ENCODE measurements at places on chromosomes 12 and 14. TPM values are rescaled to one million over a fixed set of nuclear protein-coding genes. Genes with fewer than 3 reads are reported as not detected.

DNA sequence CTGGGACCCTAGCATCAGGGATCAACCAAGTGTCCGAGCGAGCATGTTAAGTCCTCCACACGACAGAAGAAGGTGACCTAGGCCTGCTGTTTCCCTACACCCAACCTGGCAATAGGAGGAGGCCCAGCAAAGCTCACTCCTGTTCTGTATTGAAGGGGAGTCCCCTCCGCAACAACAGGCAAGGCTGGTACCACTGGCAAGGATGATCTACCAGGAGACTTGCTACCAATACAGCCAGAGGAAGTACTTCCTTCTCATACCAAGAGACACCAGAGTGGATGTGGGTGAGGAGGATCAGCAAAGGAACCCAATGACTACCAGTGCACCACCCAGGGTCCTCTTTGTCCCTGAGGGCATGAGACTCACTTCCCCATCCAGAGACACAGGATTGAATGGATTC, 4.9 kb downstream of the KLRC1 start:
- no peak for DNase-seq

- DNase-seq, result no peak
Observed at GRCh38 chr12:27220055-27220987, 23.8 kb upstream of the STK38L start.

DNA sequence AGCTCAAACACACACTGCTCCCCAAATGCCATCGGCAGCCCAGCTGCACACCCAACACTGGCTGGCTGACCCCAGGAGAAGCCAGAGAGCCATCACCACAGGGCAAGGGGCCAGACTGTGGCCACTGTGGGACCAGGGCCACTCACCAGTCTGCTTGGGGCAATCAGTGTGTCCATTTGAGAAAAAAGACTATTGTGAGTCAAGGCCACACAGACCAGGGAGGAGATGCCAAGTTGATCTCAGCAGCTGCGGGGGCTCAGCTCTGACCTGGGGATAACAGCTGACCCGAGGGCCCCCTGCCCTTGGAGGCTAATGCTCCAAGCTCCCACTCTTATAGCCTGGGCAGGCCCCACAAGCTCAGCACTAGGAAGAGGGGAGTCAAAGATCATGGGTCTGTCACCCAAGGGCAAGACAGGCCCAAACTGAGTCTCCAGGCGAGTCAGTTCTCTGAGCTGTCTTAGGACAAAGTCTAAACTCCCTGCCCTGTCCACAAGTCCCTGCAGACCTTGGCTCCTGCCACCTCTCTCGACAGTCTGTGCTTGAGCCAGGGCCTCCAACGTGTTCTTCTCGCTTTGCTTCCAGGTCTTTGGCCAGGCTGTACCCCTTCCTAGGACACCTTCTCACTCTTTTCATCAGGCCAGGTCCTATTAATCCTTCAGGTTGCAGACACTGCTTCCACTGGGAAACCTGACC, 30.1 kb upstream of the PNMA1 start:
- DNase-seq, result no peak

- DNase-seq, result no peak
Observed at GRCh38 chr14:22558221-22558913, 30.7 kb downstream of the DAD1 start.

DNA sequence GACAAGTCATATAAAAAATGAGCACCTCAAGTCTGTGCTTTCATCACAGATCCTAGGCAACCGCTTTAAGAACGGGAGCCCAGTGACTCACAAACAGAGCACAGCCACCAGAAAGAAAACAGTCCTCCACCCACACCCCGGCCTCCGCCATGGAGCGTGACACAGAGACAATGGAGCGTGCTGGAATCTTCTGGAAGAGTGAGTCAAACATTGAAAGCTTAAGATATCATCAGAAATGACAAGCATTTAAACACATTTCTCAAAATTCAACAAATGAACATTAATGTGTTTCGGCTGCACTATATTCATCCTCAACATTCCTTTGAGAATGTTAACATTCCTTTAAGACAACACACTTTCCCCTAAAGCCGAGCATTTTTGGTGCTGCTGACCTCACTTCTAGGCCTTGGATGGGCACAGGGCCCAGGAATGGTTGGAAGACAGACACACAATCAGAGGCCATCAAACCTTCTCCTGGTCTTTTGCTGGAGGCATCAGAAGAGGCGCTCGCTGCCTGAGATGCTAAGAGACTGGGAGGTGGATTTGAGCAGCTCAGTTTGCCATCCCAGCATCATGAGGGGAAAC, 23.6 kb upstream of the TMEM132D start:
- no peak for DNase-seq

GRCh38 chr12:109639151-109639872, 65.7 kb downstream of the MVK start:
- DNase-seq, result no peak

- DNase-seq, result no peak
Observed at GRCh38 chr12:42386308-42386707, 60.3 kb downstream of the PPHLN1 start.

GRCh38 chr14:30507209-30507608, 51.7 kb upstream of the G2E3 start:
- no peak for DNase-seq

GRCh38 chr12:94157981-94158411, 9.6 kb downstream of the PLXNC1 start:
- no peak for DNase-seq

GRCh38 chr12:55420307-55420962, 5.6 kb upstream of the OR6C76 start:
- no peak for DNase-seq

GRCh38 chr14:23513818-23514643, 37.5 kb downstream of the ZFHX2 start:
- no peak for DNase-seq

DNA sequence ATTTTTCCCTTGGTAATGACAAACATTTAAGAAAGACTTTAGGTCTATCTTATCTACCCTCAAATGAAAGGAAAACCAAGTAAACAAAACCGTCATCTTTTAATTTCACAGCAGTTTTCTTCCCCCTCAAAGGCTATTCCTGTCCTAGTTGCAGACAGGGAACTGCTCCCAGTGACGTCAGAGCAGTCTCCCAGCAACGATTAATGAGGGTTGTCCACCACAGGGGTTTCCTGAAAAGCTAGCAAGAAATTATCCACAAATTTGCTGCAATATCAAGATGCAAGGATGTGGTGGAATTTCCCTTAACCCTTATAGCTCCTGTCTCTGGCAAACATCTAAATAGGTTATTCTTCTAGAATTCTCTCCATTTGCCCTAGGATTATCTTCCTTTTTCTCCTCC, 89.1 kb upstream of the STAC3 start:
- DNase-seq, result no peak

- DNase-seq, result no peak
Observed at GRCh38 chr12:89350260-89350629, 2.1 kb downstream of the DUSP6 start.

DNA sequence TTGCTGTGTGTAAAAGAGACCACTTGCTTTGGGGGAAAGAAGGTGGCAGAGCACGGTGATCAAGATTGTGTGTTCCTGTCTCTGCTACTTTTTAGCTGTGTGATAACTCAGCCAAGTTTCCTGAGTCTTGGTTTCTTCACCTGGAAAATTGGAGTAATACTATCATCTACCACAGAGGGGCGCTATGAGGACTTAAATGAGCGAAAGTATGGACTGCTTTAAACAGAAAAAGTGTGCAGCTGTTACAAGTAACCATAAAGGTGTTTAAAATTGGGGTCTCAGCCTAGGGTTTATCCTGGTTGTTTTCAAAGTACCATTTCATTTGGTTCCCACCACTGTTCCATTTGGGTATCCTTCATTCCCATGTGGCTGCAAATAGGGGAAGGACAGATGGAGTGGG, 65.9 kb upstream of the WSCD2 start:
- no peak for DNase-seq

GRCh38 chr12:46363582-46364299, 8.8 kb downstream of the SLC38A2 start:
- DNase-seq, result no peak

DNA sequence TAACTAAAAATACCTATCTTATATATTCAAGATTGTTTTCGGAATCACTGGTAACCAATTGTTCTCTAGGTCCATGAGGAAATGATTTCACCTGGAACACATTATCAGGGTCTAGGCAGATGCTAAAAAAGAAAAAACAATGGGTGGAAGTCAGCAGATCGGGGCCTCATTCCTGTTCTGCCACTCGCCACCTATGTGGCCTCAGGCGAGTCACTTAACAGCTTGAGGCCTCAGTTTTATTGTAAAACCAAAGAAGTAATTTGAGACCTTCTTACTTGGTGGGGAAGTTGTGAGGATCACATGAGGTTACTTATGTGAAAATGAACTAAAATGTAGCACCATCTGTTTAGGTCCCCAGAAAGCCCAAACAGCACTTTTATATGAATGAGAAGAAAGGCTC, 6.2 kb upstream of the RNASE10 start:
- no peak for DNase-seq

- DNase-seq, result no peak
Observed at GRCh38 chr12:54959291-54960018, 25.1 kb downstream of the TESPA1 start.

DNA sequence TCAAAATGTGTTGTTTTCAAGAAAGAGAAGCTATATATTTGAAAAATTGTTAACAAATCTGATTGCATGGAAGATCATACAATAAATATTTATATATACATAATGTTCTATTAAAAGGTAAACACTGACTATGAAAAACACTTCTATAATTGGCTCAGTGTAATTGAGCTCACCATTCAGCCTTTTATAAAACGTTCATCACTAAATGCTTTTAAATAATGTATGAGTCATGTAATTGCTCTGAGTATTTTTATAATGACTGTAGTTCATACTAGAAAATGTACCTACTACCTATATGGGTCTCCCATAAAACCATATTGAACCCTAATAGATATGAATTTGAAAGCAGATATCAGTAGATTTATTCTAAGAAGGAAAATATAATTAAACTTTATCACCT, 240.4 kb upstream of the MGAT4C start:
- no peak for DNase-seq

DNA sequence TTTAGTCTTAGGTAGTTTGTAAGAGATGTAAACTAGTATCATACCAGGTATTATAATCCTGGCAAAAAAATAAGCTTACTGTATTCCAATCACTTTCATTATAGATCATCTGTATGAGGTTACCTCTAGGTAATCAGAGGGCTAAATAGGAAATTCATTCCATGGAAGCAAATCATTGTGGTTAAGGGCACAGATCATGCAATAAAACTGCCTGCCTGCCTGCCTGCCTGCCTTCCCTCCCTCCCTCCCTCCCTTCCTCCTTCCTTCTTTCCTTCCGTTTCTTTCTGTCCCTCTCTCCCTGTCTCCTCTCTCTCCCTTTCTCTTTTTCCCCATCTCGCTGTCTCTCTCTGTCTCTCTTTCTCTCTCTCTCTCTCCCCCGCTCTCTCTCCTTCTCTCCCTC, 3.2 kb upstream of the CLEC9A start:
- DNase-seq, result no peak

GRCh38 chr14:65084554-65085505, 17.5 kb downstream of the MAX start:
- DNase-seq, result no peak

DNA sequence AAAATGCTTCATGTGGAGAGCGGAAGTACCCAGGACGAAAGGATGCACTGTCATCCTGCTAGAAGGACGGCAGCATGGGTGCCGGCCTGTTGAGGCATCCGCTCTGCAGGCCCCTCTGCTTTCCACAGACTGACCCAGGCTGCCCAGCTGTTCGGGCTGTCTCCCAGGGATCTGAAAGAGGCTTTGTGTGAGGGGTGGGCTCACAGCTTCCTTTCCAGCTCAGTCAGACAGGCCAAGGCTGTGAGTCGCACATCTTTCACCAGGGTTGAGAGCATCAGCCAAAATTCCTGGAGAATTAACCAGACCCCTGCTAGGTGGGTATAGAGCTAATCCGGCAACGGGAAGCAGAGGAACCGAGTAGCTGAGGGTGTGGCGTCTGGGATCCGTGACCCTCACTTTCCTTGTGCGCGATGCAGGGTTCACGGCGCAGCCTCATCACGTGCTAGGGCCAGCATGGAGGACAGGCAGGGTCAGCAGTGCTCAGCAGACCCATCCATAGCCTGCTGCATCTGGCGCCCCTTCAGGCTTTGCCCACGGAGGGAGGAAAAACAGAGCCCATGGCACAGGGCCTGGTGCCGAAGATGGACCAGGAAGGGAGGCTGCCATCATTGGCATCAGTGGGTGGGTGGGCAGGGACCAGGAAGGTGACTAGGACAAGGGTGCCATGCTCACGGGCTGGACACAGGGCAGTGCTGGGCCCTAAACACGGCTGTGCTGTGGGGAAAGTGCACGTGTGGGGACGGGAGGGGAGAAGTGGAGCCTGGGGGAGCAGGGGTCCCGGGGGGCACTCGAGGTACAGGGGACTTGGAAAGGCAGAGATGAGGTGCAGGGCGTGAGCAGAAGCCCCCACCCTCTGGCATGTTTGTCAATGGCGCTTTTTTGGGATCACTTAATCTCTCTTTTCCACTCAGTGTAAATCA, 9.2 kb upstream of the SIVA1 start:
- DNase-seq, result no peak

DNA sequence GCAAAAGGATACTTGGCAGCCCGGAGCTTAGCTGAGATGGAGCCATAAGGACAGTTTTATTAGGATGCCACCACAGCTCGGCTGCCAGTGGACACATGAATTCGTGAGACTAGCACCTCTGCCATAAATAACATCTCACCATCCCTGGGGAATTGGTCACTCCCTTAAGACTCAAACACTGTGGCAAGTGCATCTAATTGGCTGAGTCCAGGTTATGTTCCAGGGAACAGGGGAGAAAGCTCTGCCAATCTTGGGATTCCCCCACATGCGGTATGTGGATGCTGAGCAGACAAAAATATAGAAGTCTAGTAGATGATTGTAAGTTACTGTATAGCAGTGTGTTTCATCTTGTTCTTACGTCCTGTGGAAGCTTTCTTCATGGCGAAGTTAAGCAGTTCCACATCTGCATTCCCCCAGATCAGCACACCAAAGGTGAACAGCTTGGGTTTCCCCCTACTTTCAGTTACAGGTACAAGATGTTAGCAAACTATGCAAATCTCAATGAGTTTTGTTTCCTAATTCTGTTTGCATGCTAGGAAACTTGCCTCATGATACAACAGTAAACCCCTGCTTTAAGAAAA, 131.1 kb downstream of the ETV6 start:
- no peak for DNase-seq

- no peak for DNase-seq
Observed at GRCh38 chr12:113359133-113359938, 949 bp downstream of the PLBD2 start.

- no peak for DNase-seq
Observed at GRCh38 chr14:91585856-91586255, 75.7 kb upstream of the PPP4R3A start.

Gene ADGRD1
- total RNA-seq, result not detected

Gene CATSPERB
- not detected for total RNA-seq

Gene PLD4
- not detected for total RNA-seq

Gene SINHCAF
- 38.4 TPM for total RNA-seq

Gene TMEM132D
- not detected for total RNA-seq

Gene C12orf54
- not detected for total RNA-seq

Gene OTOGL
- 0.50 TPM for total RNA-seq

Gene DTX3
- 187 TPM for total RNA-seq

Gene SYNDIG1L
- not detected for total RNA-seq

Gene EGLN3
- 3.1 TPM for total RNA-seq

Gene KRT71
- total RNA-seq, result not detected

Gene ARMH4
- total RNA-seq, result not detected

All from SJSA1 (cell line).